ENCODE measurements at places on chromosomes 2 and 18.

- no peak for DNase-seq
Measured at GRCh38 chr2:237494066-237494465, 7.0 kb downstream of the MLPH start.

DNA sequence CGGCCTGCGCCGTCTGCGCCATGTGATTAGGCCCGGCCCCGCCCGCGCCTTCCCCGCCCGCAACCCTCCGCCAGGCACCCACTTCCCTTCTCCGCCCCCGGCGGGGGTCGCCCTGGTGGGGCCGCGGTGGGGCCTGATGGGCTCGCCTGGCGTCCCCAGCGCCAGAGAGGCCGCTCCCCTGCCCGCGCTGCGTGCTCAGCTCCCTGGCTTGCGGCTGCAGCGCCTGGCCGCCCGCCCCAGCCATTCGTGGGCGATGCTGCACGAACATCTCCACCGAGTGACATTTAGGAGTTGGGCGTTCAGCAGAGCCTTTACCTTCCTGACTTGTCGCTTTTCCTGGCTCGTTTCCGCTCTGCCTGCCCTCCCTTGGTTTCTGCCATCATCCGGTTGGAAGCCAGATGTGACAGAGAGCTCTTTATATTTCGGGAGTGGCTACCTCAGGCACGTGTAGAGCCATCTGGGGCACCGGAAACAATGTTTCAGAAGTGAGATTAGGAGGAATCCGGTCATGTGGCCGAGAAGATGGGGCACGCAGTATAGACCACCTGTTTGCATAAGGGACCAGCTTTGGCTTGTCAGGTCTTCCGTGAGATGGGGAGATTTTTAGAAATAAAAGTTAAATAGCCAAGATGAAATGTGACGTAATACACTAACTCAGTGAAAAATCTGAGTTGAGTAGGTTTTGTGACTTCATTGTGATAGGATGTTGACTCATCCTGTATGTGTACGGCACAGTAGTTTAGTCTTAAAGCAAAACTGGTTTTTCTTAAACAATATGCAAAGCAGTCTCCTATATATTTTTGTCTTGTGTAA, 1.2 kb downstream of the GLS start:
- DNase-seq = peak; percentile 81

DNA sequence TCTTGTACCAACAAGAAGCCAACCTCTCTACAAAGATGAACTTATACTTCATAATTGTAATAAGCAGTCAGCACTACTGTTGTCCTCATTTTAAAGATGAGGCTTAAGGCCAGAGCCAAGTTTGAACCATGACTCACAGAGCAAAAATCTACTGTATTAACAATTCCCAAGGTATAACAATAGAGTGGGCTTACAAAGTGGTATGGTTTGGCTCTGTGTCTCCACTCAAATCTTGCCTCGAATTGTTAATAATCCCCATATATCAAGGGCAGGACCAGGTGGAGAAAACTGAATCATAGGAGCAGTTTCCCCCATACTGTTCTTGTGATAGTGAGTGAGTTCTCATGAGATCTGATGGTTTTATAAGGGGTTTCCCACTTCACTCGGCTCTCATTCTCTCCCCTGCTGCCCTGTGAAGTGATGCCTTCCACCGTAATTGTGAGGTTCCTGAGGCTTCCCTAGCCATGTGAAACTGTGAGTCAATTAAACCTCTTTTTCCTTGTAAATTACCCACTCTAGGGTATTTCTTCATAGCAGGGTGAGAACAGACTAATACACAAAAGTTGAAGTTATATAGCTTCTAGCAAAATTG, 19.5 kb downstream of the MRPL44 start:
- DNase-seq = no peak

GRCh38 chr2:135162377-135162776, 110.3 kb downstream of the RAB3GAP1 start:
- DNase-seq = no peak

- DNase-seq = no peak
Measured at GRCh38 chr2:121902171-121902591, 146.7 kb downstream of the TSN start.

DNA sequence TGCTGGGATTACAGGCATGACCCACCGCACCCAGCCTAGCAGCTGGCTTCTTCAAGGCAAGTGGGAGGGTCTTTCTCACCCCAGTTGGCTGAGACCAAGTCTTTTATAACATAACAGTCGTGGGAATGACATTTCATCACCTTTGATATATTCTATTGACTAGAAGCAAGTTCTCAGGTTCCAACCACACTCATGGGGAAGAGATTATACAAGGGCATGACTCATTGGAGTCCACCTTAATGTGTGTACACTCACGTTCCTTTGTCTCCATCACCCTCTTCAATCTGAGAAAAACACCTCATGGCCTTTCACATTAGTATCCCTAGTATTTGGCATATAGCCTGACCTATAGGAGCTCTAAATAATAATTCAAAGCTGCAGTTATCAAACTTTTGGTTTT, 2.8 kb upstream of the BBS5 start:
- DNase-seq = no peak

DNA sequence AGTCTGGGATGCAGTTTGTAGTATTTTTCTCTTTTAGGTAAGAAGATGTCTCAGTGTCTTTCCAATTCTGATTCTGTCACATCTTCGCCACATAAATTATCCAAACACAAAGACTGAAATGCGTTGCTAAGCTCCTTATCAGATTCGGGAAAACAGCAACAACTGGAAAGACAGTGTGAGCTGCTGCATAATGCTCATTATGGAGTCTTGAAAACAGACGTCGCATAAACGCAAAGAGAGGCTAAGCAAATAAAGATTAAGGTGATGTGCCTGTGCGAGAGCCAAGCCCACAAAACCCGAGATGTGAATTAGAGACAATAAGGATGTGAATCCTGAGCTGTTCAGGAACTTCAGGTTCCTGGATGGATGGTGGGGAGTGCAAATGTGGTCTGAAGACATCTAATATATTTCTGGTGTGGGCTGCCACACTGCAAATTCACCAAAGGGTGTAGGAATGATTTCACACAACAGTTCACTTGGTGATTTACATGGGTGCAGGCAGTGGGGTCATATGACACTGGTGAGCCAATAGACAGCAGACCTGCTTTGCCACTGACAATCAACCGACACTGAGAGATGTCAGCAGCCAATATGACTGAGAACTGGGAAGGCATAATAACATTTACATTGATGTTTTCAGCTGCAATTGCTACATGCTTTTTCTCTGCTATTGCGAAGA, 195.8 kb downstream of the MTX2 start:
- no peak for DNase-seq

- DNase-seq = no peak
Measured at GRCh38 chr2:233402346-233402745, 48.1 kb downstream of the DGKD start.

DNA sequence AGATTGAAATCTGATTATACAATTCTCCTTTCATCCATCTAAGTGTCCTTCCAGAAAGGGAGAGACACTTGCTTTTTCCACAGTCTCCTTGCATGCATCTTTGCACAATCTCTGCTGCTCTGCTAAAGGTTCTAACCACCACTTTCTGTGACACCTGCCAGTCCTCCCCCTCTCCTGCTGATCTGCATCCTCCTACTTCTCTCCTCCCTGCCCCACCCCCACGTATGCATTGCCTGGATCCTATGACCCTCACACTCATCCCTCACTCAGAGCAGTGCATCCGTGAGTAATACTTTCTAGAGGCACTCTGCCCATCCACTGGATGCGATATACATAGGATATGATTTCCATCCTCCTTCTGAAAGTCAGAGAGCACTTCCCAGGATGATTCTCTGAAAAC, 27.7 kb upstream of the TRAPPC8 start:
- DNase-seq = no peak

DNA sequence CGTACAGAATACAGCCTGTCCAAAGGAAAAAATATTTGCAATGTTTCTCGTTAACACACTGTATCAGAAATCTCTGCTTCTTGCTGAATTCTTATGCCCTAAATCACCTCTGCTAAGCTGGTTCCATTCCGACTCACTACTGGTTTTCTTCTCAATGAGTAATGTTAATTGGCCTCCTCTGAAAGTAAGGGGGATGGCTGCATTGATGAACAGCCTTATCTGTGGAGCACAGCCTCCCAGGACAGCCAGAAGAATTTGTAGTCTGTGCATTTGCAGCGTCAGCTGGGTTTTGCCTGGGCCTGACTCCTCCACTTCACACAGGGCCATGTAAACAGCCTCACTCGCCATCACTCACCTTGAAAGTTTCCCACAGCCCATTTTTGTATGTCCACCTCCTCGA, 127.7 kb downstream of the RNF152 start:
- no peak for DNase-seq

DNA sequence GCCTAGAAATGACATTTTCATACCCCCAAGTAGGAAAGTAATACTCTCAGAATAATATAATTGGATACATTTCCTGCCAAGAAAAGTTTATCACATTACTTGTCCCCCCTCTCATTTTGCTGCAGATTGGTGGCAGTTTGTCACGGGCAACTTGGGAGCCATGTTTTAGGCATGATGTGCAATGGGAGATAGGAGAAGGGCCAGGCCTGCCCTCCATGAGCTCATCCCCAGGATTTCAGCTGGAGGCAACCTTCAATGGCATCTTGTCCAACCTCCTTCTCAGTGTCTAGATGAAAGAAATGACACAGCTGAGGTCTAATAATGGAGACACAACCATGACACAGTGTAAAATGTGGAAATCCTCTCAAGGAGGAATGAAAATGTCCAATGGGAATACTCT, 11.4 kb upstream of the RAB31 start:
- no peak for DNase-seq

DNA sequence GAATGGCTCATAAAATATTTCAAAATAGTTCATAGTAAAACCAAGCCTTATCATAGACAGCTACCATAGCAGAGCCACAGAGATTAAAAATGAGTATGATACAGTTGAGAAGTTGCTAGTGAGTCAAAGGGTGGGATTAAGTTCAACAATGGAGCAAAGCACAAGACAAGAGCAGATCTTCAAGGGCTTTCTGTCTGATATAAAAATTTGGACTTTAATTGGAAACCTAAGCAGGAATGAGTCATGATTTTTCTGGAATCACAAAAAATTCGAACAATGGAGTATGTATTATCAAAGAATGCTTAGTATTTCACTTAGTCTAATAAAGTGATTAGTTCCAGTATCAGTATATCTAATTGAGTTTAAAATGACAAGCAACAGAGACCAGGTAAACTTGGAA, 487.3 kb upstream of the NETO1 start:
- DNase-seq = no peak
